AG08396 (cell line): ENCODE measurements at places on chromosomes 1 and 21.
A peak's percentile ranks its signal among the peaks of the same experiment; 100 is the strongest.

DNA sequence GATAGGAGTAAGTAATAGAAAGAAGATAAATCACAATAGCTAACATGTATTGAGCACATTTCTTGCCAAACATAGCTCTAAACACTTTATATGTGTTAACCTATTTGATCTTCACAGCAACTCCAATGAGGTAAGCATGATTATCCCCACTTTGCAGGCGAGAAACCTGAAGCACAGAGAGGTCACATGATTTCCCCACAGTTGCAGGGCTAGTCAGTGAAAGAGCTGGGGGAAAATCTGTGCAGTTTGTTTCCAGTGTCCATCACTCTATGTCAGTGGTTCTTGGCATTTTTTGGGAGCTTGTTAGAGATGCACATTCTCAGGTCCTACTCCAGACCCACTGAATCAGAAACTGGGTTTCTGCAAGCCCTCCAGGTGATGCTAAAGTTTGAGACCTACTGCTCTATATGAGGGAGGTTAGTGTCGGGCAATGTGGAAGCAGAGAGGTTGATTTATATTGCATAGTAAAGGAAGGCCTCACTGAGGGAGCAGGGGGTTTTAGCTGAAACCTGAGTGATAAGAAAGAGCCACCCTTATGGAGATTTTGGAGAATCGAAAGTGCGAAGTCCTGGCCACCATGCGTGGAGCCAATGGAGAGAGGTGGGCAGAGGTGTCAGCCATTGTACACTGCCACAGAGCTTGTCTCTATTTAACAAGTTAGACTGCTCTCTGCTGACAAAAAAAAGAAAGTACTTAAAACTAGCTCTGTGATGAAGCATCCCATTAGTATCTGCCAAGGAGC is 20.9 kb downstream of the MCOLN3 start:
- no peak for DNase-seq

GRCh38 chr1:35642471-35642955 is 1.2 kb upstream of the PSMB2 start:
- DNase-seq = no peak

GRCh38 chr21:43740497-43741156 is 21.7 kb downstream of the PDXK start:
- DNase-seq = peak; percentile 70

DNA sequence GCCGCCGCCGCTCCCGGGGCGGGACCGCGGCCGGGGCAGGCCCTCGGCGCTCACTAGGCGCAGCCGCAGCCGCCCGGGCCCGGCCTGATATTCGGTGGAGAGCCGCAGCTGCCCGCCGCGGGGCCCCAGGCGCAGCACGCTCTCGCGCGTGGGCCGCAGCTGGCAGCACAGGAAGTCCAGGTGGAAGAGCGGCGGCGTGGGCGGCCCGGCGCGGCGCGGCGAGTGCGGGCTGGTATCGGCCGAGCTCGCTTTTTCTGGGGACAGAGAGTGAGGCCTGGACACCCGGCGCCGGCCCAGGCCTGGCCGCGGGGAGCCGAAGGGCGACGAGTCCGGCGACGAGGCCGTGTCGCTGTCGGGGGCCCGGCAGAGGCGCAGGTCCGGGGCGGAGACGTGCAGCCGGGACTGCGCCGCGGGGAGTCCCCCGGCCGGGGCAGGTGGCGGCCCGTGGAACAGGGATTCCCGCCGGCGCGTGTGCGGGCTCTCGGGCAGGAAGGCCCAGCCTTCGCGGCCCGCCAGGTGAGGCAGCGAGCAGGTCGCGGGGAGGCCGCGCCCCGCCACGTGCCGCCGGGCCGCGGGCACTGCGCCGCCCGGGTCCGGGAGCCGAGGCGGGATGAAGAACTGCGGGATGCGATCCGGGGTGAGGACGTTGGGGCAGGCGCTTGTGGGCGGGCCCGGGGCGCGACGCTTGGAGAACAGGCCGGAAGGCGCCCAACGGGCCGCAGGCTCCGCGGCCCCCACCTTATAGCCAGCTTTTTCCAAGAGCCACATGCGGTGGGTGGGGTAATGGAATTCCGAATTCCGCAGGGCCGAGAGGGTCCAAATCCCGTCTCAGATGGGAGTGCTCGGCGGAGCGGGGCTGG is 1.2 kb downstream of the C2CD4D start:
- DNase-seq = peak; percentile 68

DNA sequence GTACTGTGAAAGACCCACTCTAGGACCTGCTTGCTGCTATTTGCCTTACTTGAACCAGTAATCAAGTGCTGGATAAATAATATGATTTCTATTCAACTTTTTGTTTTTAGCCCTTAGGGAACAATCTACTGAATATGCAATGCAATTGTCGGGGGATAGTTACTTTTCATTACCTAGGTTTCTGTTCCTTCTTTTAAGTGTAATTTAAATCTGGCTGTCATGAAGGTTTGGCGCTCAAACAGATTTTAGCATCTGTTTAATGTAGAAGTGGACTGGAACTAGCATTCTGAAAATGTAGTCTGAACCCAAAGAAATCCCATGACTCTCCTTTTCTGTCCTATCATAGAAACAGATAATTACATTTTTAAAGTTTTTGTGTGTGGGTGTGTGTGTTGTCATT is 4.8 kb downstream of the MGST3 start:
- no peak for DNase-seq

- no peak for DNase-seq
Measured at GRCh38 chr1:160346463-160346862, 3.3 kb downstream of the NCSTN start.

- no peak for DNase-seq
Measured at GRCh38 chr1:247277191-247277590, 21.3 kb downstream of the VN1R5 start.

GRCh38 chr1:151680826-151681225 is 35.8 kb downstream of the CELF3 start:
- peak; percentile 73 for DNase-seq

DNA sequence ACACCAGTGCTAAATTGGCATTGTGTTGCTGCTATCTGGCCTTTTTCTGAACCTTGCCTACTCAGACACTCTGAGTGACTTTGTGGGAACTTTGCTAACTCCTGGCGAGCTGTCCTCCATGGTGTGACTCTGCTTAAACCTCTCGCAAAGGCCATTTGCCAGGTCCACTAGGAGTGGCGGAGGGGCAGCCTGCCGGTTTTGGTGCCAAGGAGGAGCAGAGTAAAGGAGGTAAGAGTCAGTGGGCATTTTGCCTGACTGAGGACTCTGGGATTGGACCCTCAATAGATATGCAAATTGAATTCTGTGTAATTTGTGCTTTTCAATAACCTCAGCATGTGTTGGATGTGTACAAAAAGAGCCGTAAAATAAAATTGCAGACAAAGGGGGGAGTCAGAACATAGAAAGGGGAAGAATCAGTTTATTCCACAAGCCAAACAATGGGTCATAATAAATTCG is 386.6 kb upstream of the NFIA start:
- DNase-seq = no peak

DNA sequence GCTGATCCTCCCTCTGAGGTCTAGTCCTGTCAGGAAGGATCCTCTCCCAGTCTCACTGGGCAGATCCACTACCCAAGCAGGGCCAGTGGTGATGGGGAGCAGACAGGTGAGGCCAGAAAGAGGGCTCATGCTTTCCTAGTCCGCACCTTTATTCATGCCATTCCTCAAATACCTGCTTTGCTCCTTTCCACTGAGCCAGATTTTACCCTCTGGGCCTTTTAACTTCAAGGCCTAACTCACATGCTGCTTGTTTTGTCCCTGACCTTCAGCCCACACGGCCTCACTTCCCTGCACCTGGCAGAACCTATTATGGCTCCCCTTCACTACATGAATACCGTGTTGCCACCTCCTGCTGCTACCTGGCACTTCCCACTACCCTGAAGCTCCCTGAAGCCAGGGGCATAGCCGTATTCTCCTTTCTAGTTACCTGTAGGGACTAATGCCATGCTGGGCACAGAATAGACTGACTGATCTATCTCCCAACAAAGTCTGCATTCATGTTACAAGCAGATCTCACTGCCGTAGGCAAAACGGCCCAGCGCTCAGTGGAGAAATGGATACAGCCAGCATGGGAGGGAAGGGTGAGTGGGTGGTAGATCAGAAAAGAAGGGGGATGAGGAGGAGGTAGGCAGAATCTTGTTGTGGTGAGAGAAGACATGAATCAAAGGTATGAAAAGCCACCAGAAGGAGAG is 36.1 kb upstream of the GOLT1A start:
- no peak for DNase-seq

GRCh38 chr1:149995927-149996326 is 14.6 kb downstream of the OTUD7B start:
- DNase-seq = no peak
